ENCODE measurements at places on chromosomes 12 and 14.

DNA sequence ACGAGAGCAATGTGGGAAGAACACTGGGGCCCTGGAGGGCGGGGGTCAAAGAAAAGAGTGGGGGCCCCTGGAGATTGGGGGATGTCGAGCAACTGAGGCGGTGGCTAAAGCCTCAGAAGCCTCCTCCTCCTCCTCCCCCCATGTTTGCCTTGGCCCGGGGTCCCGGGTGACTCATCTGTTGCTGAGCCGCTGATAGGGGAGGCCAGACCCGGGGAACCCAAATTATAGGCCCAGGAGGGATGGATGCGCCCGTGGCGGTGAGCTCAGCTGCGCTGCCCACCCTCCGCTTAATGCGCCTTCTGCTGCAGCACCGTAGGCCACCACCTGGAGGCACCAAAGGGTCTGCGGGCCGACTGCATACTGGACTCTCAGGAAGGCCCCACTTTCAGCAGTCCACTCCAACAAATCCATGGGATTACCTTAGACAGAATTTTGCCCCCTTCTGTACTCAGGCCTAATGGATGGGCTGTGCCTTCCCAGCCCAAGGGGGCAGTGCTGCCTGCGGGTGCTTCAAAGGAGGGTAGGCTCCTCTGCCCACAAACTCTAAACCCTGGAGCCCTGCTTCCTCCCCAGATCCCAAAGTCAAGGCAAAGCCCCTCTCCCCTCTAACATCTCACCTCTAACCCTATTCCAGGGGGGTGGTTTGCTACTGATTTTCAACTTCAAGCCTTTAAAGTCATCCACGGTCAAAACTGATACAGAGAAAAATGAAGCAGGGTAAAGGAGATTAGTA lies 2.6 kb upstream of the WNT10B start:
- no peak for DNase-seq

GRCh38 chr12:131860472-131861260 lies 32.5 kb downstream of the MMP17 start:
- no peak for DNase-seq

DNA sequence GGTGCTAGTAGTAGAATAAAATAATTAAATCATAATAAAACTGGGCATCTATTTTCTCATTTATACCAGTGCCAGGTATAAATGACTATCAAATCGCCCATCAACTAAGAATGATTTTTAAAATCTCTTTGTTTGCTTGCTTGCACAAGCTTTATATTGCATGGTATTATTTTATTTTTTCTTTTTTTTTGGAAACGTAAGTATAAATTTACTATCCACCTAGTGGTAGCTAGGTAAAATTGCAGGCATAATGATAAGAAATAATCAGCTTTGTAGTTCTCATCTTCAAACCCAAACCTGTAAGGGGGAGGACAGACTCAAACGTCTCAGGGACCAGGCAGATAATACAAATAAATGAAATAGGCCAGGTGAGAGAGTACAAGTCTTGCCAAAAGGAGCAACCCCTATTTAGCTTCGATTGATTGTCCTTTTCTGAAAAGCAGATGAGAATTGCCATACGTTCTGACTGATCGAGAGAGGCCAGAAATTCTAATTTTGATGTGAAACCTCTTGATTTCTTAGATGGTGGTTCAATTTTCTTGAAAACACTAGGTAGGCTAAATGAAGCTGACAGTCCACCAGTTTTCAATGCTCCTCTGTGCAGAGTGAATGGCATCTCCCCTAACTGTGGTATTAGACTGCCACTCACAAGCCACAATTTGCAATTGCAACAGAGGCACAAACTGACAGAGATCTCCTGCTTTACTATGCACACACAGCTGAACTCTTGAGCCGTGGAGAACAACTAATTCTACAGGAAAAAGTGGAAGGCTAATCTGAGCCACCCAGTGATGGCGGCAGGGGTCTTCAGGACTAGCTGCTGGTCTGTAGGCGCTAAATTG lies 189.3 kb downstream of the DACT1 start:
- DNase-seq, result no peak

GRCh38 chr12:121614872-121615467 lies 11.4 kb upstream of the ORAI1 start:
- no peak for DNase-seq

DNA sequence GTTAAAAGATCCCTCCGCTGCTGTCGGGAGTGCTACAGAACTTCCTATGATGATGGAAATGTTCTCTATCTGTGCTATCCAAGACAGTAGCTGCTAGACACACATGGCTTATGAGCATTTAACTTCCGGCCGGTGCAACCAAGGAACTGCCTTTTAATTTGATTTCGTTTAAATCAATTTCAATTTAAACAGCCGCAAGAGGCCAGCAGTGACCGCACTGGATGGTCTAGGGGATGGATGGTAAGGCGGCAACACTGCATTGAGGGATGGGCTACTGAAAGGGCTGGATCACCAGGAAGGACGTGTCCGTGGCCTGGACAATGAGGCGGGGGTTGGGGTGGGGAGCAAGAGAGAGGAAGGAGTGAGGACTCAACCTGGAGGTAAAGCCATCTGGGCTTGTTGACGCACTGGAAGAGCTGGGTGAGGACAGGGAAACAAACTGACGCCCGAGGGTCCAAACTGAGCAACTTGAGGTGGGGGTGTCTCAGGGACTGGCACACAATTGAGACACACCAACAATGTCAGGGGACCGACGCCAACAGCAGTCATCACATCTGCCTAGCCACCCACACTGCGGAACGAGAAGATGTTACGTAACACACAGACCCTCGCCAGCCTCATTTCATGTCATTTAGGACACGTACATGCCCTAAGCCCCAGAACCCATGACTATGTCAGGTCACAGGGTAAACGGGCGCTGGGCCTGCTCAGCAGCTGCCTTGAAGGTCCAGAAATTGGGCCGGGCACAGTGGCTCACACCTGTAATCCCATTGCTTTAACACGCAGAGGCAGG lies 57.6 kb downstream of the SCARB1 start:
- DNase-seq, result no peak

- no peak for DNase-seq
Measured at GRCh38 chr12:211142-211465, 2.9 kb downstream of the SLC6A12 start.

Measured in cortex of kidney (tissue), 1 donor.